ENCODE measurements at places on chromosomes 2 and 18.

DNA sequence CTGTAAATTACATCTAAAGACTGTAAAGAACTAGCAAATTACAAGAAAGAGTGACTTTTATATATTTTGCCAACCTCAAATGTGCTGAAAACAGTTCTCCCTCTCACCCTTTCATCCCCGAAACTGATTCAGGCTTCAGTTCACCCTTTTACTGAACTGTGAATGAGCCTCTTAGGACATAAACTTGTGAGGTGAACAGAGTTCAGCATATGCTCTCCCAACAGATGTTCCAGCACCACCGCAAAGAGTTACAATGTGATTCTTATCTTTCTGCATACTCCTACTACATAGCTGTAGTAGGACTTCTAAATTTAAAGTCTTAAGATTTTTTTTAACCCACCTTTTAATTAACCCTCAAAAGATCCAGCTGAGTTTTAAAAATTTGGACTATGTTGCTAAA is 1.2 kb upstream of the ZCCHC2 start:
- DNase-seq: no peak

GRCh38 chr2:168416555-168416954 is 39.5 kb upstream of the CERS6 start:
- peak; percentile 21 for DNase-seq

DNA sequence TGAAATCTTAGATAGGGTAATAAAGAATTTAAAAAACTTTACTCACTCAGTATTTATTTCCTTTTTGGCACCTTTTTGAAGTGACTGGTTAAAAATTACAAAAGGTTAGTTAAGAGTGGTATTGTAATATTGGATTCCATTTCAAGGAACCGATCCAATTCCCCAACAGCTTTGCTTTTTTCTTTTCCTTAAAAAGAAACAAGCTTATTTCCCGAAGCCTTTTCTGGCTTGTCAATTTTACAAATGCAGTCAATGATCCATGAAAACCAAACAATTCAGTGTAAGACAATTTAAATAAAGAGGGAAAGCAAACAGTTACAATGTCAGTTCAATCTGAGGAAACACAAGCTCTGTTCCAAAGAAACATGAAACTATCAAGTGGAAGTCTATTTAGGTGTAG is 200.2 kb downstream of the RIT2 start:
- DNase-seq: no peak

DNA sequence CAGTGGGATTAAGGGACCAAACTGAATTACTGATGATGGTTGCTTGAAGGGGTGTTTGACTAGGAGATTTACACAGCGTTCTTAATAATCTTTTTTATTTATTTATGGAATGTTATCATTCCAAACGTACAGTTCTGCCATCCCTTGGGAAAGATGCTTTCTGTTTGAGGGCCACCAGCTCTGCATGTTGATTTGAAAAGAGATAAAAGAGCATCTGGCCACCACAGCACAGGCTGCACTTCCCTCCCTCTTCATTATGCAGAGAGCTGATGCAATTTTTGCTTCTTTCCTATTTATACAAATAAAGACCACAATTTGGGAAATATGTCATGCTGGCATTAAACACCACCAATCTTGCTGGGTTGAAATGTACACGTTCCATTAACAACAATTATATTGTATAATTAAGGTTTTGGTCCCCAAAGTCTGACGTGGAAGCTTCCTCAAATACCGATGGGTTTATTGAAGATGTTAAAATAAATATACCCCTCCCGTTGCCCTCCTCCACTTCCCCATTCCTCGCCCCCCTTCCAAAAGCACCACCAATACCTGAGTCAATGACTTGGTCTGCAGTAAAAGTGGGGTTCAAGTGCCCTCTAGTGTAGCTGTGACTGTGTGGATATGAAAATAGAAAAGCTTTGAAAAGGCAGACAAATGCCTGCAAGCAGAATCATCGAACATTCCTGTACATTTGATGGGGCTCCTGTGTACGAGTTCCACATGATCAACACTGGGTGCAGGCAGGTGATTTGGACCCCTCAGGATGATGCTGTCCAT is 211.9 kb downstream of the HRH4 start:
- DNase-seq: no peak

GRCh38 chr2:72145289-72145657 is 2.4 kb downstream of the CYP26B1 start:
- no peak for DNase-seq

DNA sequence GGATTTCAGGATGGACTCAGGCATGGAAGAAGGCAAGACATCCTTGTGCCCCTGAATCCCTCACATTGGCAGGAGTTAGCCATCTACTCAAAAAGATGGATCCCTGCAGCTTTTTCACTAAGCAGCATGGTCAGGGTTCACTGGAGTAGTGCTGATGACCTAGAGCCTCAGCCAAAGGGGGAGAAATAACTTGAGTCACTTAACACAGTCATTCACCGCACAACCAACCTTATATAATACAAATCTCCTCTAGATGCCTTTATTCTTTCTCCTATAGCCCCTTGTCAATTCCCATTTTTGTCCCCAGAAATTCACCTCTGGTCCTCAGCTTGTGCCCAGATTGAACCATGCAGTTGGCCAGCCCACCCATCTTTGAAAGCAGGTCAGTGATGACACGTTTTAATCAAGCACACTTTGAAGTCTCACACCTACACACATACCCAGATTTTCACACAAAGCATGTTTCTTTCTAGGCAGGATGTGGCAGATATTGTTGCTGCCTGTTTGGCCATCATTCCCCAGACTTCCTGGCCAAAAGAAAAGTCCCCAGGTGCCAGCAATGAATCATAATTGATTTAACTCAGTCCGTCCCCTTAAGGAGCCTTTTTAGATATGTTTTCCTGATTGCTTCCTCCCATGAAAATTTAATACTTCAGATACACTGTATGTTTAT is 84.2 kb downstream of the LBH start:
- no peak for DNase-seq
